Stimulated activated CD4-positive, alpha-beta T cell treated with anti-CD3 and anti-CD28 coated beads, Interleukin-1b, Interleukin-23, amount 100 ng/mL, for 24 hours (primary cell): ENCODE measurements at places on chromosomes 3 and 15.

GRCh38 chr15:40764629-40765103 lies 798 bp downstream of the GCHFR start:
- no peak for DNase-seq

DNA sequence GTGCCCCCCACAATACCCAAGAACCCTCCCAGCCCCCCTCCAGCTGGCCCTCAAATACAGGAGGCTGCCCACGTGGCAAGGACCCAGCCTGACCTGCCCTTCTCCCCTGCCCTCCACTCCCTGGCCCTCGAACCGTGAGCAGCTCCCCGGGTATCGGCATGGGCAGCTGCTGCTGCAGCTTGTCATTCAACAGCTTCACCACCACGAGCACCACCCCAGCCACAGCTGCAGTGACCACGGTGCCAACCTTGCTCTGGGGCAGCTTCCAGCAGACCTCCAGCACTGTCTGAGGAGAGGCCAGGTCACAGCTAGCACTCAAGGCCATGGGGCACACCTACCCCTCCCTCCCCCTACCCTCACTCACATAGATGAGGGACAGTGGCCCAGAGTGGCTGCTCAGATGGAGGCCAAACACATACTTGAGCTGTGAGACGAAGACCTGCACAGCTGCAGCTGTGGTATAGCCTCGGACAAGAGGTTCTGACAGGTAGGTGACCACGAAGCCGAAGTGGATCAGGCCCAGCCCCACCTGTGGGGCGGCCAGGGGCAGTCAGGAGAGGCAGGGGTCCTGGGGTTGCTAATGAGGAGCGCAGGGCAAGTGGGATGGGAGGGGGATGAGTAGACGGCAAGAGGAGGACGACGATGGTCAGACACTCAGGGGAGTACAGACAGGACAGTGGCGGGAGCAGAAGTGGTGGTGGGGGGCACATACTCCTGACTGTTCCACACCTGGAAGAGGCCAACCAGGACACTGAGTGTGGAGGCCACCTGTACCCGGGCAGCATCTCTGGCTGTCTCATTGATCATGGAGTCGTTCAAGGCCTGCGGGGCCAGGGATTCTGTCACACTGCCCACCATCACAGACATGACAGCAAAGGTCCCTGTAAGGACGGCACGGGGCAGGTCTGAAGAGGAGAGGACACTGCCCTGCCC lies 3.5 kb downstream of the SLC26A6 start:
- DNase-seq: no peak

GRCh38 chr3:113105093-113105449 lies 106.3 kb upstream of the BOC start:
- no peak for DNase-seq

DNA sequence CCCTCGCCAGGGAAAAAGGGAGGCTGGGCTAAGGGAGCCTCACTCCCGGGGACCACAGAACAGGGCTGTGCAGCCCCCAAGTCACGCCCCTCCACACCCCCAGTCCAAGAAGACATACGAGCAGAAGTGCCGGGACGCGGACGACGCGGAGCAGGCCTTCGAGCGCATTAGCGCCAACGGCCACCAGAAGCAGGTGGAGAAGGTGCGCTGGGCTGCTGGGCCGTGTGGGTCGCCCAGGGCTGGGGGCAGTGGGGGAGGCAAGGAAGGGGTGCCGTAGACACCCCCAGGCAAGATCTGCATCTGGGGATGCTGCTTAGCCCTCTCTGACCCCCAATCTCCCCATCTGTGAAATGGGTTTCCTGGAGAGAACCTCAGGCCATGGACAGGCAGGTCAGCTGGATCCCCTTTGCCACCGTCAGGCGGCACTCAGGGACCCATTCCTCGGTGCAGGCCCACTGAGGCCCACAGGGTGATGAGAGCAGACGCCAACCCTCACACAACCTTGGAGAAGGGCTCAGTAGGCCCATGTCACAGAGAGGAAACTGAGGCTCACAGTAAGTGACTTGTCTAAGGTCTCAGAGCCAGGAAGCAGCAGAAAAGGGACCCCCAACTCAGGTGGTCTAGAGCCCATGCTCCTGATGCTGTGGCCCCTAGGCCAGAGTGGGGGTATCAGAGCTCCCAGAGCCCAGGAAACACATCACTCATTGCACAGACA lies 33.7 kb downstream of the PSTPIP1 start:
- DNase-seq: no peak

- no peak for DNase-seq
Measured at GRCh38 chr15:58313810-58314592, 117.8 kb upstream of the LIPC start.

- no peak for DNase-seq
Measured at GRCh38 chr3:81707996-81708395, 53.4 kb downstream of the GBE1 start.

- DNase-seq: no peak
Measured at GRCh38 chr3:127674790-127675189, 2.0 kb downstream of the ABTB1 start.

DNA sequence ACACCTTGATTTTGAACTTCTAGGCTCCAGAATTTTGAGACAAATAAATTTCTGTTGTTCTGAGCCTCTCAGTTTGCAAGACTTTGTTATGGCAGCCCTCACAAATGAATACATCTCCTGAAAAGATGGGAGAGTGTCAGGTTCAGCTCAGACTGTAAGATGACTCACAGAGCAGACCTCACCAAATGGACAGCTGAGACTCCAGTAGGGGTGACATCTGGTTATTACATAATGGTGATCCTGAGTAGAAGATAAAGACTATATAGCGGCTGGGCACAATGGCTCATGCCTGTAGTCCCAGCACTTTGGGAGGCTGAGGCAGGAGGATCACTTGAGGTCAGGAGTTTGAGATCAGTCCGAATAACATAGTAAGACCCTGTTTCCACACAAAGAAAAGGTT lies 26.2 kb upstream of the MTMR14 start:
- no peak for DNase-seq

- DNase-seq: no peak
Measured at GRCh38 chr15:81294516-81294880, 29.4 kb downstream of the STARD5 start.

DNA sequence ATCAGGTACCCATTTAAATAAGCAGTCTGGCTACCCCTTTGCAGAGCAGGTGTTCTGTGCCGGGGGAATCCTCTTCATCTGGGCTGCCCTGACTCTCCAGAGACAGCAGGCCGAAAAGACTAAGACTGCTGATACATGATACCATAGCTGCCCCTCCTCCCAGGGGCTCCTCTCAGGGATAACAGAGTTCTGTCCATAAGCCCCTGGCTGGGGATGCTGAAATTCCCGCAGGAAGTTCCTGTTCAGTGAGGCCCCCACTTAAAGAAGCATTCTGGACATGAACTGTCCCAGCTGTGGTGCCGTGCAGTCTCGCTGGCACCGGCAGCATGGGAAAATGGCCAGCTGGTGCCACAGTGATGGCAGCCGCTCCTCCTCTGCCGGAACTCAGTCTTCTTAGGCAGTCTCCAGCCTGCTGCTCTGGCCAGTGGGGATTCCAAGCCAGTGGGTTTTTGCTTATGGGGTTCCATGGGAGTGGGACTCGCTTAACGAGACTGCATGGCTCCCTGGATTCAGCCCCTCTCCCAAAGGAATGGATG lies 1026.2 kb downstream of the NAALADL2 start:
- DNase-seq: no peak

DNA sequence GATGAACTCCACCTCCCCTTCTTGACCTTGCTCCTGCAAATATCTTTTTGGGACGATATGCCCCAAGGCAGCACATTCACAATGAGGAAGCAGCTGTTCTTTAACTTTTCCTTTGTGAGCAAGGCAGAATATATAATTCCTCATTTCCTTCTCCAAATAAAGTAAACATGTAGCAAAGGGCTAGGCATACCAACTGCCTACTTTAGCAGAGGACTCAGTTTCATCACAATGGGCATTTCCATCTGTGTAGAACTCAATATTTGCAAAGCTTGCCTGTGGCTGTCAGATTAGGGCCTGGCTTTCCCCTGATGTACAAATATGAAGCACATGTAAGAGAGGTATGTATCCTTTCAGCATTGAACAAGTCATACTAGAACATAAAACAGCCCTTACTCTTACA lies 366.9 kb downstream of the RSL24D1 start:
- no peak for DNase-seq

DNA sequence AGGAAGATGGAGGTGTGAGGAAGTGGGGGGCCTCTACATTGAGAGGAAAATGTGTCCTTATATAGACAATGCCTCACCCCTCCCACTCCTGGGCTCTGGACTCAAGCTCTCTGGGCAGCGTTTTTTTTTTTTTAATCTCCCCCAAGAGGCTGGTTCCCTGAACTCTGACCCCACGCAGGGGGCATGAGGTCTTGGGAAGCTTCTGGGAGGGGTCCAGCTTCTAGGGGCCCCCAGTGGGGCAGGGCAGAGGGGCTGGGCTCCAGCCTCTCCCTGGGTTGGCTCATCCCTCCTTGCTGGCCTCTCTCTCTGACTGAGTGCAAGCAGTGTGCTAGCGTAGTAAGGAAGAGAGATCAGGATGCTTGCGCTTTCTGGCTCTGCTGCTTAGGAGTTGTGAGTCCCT lies 101.4 kb upstream of the HACD2 start:
- no peak for DNase-seq

- DNase-seq: no peak
Measured at GRCh38 chr3:48412375-48413001, 17.4 kb downstream of the PLXNB1 start.

- DNase-seq: no peak
Measured at GRCh38 chr3:149706905-149707304, 45.4 kb downstream of the COMMD2 start.

GRCh38 chr3:13501958-13502790 lies 22.1 kb downstream of the HDAC11 start:
- no peak for DNase-seq

GRCh38 chr3:159645874-159646273 lies 342.8 kb upstream of the IL12A start:
- no peak for DNase-seq

GRCh38 chr3:180961552-180961951 lies 28.0 kb downstream of the DNAJC19 start:
- no peak for DNase-seq

GRCh38 chr3:187521546-187521945 lies 148.6 kb downstream of the SST start:
- DNase-seq: no peak

- DNase-seq: no peak
Measured at GRCh38 chr3:53939086-53939582, 47.5 kb upstream of the SELENOK start.

DNA sequence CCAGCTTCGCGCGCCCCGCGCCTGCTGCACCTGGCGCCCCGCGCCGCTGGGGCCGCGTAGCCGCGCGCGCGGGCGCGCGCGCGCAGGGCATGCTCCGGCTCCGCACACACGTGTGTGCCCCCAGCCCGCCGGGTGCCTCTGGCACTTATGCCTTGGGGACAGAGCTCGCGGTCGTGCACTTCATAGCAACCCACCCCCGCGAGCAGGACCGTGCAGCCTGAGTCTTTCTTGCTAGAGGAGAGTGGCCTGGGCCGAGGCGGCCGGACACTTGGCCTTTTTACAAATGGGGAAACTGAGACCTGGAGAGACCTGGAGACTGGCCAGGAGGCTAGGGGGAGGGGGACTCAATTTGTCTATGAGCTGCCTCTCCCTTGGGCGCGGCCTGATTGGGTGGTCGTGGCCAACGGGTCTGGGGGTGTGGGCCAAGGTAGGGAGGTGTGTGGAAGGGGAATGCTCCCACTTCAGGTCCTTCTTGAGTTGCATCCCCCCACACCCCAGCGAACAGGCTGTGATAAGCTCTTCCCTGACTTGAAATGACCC lies 562 bp downstream of the NBEAL2 start:
- no peak for DNase-seq

GRCh38 chr15:80920271-80920699 lies 69.3 kb downstream of the MESD start:
- no peak for DNase-seq
